ENCODE measurements at places on chromosomes 12 and 14. TPM values are rescaled to one million over a fixed set of nuclear protein-coding genes. Genes with fewer than 3 reads are reported as not detected.

The MTERF2 gene
- total RNA-seq: 3.9 TPM

The KRT80 gene
- total RNA-seq: 0.83 TPM

The PRPH gene
- total RNA-seq: not detected

The FLVCR2 gene
- total RNA-seq: 0.59 TPM

The PLA2G1B gene
- not detected for total RNA-seq

The MSI1 gene
- not detected for total RNA-seq

The KRT4 gene
- total RNA-seq: not detected

The KLHL33 gene
- 0.05 TPM for total RNA-seq

The TNFAIP2 gene
- total RNA-seq: 161 TPM

The KRT3 gene
- not detected for total RNA-seq

The AQP6 gene
- total RNA-seq: not detected

The TOMM20L gene
- not detected for total RNA-seq

The ITGB7 gene
- total RNA-seq: 0.42 TPM

The OR6C74 gene
- total RNA-seq: not detected

The HCAR2 gene
- total RNA-seq: not detected

The ATL1 gene
- 5.6 TPM for total RNA-seq

The DLK1 gene
- total RNA-seq: under 0.01 TPM

The NTS gene
- 34.0 TPM for total RNA-seq

The SPIC gene
- not detected for total RNA-seq

The TWF1 gene
- total RNA-seq: 207 TPM

The SELPLG gene
- 0.89 TPM for total RNA-seq

The ZBTB1 gene
- 66.8 TPM for total RNA-seq

The MSRB3 gene
- total RNA-seq: 121 TPM

The EMP1 gene
- 3.9 TPM for total RNA-seq

The KRT83 gene
- total RNA-seq: not detected

The NRL gene
- total RNA-seq: 0.69 TPM

The IRAK4 gene
- 25.8 TPM for total RNA-seq

The RAN gene
- 514 TPM for total RNA-seq

The ASB2 gene
- 4.2 TPM for total RNA-seq

The BDKRB1 gene
- total RNA-seq: 57.4 TPM

The HOXC5 gene
- 0.59 TPM for total RNA-seq

The FITM1 gene
- not detected for total RNA-seq

The ADCY4 gene
- 0.97 TPM for total RNA-seq

The PLEKHH1 gene
- 1.0 TPM for total RNA-seq

The NCKAP5L gene
- 27.0 TPM for total RNA-seq

The CRY1 gene
- total RNA-seq: 11.3 TPM

The ABCD2 gene
- total RNA-seq: 0.30 TPM

The RND1 gene
- total RNA-seq: 0.59 TPM

The CELA1 gene
- not detected for total RNA-seq

The GLS2 gene
- not detected for total RNA-seq

The KRT1 gene
- total RNA-seq: not detected

The SLC6A12 gene
- total RNA-seq: not detected

The ARHGEF25 gene
- total RNA-seq: 36.2 TPM

The MOAP1 gene
- total RNA-seq: 24.6 TPM

The NGB gene
- total RNA-seq: not detected

The RERGL gene
- total RNA-seq: not detected

The IFNG gene
- not detected for total RNA-seq

The ZNF605 gene
- total RNA-seq: 13.7 TPM

The RDH12 gene
- not detected for total RNA-seq

All from smooth muscle cell of the umbilical artery (primary cell).